Stimulated activated CD8-positive, alpha-beta memory T cell treated with anti-CD3 and anti-CD28 coated beads, Interleukin-7, amount 100 ng/mL, for 1 hour (primary cell): ENCODE measurements at places on chromosomes 7 and 10.

- DNase-seq = no peak
Measured at GRCh38 chr10:12819071-12819470, 182.4 kb downstream of the CCDC3 start.

DNA sequence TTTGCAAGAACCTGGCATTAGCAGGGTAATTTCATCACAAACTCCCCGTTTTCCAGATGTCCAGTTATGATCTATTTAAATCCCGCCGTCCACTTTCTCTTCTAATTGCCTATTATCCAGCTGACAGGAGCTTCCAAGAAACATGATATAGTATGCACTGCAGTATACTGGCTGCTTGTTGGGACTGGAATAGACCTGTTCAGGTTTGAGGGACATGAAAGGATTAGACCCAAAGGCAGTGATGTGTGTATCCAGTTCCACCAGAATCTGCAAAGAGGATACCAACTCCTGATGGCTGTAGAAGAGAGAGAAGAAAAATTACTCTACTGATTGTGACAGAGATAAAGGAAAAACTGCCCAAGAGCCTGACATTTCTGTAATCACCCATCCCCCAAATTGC lies 8.9 kb downstream of the MSS51 start:
- no peak for DNase-seq

- no peak for DNase-seq
Measured at GRCh38 chr10:8158193-8159071, 103.9 kb downstream of the GATA3 start.

- DNase-seq = no peak
Measured at GRCh38 chr7:117480978-117481377, 1.2 kb downstream of the CFTR start.

- DNase-seq = no peak
Measured at GRCh38 chr10:105291571-105291970, 650.5 kb downstream of the SORCS3 start.

DNA sequence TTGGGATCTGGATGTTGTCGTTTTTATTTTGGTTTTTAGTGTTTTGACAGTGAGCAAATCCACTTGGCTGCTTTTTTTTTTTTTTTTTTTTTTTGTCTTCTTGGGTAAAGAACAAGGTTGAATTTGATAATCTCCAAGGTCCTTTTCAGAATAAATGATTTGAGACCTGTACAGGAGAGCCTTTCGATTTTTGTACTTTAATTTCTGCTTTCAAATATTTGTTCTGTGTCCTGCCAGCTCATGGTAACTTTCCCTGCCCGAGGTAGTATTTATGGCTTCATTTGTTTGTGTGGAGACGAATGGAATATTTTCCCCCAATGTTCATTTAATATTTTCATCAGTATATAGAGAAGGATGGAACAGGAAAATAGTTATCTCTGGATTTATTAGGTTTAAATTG lies 19.9 kb downstream of the WAC start:
- no peak for DNase-seq

DNA sequence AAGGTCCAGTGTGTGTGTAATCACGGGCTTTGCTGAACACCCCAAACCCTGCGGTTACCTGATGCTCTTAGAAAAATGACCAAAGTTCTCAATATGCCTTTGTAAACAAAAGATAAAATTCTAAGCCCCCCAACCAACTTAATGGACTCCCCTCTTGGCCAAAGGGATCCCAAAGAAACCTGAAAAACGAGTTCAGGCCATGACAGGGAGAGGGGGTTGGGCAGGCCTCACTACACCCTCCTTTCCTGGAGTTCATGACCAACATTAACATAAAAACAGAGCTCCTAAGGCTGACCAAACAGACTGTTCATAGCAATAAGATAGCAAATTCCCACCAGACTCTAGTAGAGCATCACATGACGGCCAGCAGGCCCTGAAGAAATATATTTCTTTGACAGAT lies 3.0 kb upstream of the VIPR2 start:
- DNase-seq = no peak

- DNase-seq = no peak
Measured at GRCh38 chr7:140230516-140230860, 53.7 kb upstream of the KDM7A start.

DNA sequence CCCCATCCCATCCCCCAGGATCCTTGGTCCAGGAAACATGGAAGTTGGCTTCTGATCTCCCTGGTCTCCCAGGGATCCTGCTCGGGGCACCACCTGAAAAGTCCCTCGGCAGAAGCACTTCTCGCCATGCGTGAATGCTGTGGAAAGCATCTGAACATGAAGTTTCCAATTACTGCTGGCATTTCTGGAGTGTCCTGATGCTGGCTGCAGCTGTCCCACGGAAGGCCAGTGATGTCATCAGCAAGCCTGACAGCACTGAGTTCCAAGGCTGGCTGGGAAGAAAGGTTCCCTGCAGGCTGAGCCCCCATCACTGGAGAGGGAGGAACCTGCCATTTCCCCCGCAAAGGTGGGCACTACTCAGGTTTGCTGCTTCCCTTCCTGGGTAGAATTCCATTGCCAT lies 71.4 kb downstream of the KCNMA1 start:
- no peak for DNase-seq

DNA sequence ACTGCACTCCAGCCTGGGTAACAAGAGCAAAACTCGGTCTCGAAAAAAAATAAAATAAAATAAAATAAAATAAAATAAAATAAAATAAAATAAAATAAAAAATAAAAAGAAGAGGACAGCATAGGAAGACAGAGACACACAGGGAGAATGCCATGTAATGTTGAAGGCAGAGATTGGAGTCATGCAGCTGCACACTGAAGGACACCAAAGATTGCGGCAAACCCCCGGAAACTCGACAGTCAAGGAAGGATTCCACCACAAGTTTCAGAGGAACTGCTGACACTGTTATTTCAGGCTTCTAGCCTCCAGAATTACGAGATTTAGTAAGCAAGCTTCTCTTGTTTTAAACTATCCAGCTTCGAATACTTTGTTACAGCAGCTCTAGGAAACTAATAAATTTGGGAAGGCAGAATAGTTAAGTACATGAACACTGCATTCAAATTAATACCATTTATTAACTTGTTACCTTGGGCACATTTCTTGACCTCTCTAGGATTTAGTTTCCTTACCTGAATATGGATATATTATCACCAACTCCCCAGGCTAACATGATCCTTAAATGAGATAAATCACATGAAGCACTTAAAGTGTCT lies 9.5 kb downstream of the CPED1 start:
- DNase-seq = no peak

DNA sequence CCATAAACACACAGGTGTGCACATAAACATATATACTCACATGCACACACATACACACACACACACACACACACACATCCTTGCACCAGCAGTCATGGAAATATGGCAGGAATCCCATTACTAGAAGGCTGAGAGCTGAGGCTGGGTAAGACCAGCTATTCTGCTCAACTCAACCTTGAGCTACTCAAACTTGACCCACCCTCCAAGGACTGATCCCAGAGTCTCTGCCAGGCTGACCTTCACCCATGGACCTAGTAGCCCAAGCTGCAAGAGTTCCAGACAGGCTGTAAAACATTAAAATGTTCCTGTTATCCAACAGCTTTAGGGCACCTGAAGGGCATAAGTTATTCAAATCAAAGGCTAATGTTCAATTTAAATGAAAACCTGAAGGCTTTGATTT lies 134.6 kb downstream of the FRMD4A start:
- DNase-seq = no peak

GRCh38 chr7:142709921-142710320 lies 39.4 kb upstream of the PRSS1 start:
- DNase-seq = no peak

- no peak for DNase-seq
Measured at GRCh38 chr10:61845950-61846268, 55.6 kb upstream of the ARID5B start.

- no peak for DNase-seq
Measured at GRCh38 chr7:2934211-2934731, 90.2 kb upstream of the GNA12 start.

- no peak for DNase-seq
Measured at GRCh38 chr7:114414156-114415063, at the start of gene FOXP2. TSS of gene FOXP2 (plus strand) at chr7:114414815. CDS start at chr7:114426512, 11,697 bp downstream.

- no peak for DNase-seq
Measured at GRCh38 chr7:69703099-69703498, 104.8 kb downstream of the AUTS2 start.

DNA sequence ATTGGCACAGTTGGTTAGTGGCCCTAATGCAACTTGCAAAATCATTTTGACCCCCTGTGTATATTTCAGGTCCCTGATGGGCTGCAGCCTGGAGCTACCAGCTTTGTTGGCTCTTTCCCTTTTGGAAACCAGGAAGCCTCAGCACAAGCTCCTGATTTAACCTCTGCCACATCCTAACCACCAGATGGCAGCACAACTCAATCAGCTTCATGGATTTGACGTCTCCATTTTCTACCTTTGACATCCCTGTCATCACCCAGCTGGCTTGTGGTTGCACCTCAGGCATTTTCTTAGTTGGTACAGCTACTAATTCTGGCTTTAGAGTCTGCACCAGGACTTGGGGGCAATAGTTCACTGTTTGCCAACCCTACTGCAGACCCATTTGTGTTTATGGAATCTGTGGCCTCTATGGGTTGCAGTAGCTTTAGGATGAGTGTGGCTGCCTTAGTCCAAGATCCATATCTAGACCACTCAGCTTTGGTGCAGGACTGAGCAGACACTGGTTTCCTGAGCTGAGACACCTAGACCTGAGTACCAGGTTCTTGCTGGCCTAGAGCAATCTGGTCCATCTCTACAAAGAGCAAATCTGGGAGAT lies 456.2 kb downstream of the REEP3 start:
- no peak for DNase-seq

DNA sequence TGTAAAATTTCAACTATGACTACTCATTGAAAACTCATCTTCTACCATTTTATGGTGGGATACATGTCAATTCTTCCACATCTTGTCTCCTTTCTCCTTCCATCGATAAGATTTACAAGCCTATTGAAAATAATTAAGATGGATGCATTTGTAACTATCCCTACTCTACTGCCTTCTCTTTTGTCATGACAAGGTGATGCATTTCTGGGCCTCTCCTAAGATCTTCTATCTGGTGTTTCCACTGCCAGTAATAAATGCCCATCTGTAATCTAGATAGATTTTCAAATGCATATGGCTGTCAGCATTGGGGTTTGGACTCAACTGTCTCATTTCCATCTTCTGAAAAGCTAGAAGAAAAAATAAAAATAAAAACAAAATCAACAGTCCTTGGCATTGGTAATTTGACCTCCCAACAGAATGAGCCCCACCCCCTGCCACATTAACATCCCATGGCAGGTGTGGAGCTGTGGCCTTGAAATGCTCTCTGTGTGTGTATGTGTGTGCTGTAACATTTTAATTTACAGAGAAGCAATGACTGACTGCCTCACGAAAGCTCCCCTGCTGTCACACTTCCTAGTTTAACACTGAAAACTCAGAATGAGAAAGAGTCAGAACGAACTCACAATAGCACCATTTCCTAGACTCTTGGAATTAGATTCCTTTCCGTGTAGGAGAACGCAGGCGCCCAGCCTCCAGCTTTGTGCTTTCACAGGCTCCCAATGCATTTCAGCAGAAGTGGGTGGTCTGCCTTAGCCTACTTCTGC lies 74.2 kb downstream of the RHOBTB1 start:
- no peak for DNase-seq

GRCh38 chr10:81957976-81958375 lies 83.0 kb downstream of the NRG3 start:
- DNase-seq = no peak

GRCh38 chr7:133575726-133576440 lies 323.0 kb downstream of the EXOC4 start:
- no peak for DNase-seq

DNA sequence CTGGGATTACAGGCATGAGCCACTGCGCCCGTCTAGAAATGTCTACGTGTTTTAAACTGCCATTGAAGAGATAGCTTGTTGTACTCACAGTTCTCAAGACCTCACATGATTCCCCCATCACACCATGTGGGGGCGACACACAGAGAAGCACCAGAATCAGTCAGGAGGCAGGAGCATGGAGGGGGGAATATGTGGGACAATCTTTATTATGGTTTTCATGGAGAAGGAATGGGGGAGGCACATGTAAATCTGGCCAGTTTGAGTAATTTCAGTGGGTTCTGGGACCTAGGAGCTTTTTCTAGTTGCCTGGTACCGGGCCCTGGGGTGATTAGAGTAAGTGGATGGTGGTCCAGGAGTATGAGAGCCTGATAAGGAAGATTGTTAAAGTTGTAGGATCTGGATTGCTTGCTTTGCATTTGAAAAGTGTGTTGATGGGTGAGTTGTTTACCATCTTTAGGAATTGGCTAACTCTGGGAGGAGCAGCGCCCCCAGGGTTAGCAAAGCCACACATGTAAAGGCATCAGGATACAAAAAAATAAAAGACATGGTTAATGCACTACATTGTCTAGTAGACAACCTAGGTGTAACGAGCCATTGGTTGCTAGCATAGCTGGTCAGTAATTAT lies 85.4 kb upstream of the SLC13A1 start:
- DNase-seq = no peak

DNA sequence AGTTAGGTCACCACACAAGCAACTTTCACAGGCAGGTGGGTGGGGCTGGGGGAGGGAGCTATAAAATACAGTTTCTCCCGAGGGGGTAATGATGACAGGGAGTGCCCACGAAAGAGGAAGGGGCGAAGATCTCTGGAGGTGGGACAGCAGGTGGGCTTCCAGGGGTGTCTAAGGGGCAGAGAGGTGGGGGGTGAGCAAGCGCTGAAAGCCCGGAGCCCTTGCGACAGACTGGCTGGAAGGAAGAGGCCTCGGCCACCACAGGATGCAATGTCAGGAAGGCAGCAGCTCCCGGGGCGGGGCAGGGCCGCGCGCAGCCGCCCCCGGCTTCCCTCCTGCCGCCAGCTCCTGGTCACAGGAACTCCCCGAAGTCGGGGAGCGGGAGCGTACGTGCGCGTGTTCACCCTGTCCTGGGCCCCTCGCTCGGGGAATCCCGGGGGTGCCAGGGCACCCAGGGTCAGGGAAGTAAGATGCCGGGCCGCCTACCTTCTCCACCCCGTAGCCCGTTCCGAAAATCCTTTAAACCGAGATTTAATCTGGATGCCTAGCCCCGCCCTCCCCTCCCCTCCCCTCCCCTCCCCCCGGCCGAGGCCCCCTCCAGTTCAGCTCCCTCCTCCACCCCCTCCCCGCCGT lies 105.2 kb upstream of the PPIF start:
- no peak for DNase-seq

DNA sequence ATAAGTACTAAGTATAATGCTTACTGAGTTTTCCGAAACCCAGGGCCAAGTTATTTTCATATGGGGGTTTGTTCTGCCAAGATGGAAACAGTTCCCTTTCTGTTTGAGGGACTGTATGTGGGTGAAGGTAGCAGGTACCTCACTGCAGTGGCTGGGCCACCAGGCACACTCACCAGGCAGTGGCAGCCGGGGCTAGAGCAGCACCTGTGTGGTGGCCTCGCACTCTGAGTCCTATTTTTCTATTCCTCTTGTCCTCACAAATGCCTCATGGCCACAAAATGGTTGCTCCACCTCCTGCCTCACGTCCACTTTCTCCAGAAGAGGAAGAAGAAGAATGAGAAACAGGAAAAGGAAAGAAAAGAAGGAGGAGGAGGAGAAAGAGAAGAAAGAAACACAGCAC lies 167.3 kb upstream of the SHH start:
- DNase-seq = no peak
